ENCODE measurements at places on chromosomes 5 and 9.
A peak's percentile ranks its signal among the peaks of the same experiment; 100 is the strongest.

DNA sequence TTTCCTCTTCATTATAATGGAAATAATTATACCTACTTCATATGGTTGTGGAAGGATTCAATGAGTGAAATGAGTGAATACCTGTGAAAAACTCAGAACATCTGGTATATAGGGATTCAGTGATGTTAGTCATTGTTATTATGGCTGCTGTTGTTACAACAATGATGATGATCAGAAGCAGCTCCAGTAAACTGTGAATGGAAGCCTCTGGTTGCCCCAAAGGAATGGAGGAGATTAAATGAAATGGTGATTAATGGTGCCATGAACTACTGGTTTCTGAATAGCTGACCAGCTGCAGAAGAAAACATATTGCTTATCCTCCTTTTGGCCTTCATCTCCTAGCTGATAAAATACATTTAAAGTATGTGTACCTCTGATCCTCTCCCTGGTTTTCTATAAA, 372.0 kb downstream of the ARHGEF28 start:
- no peaks in the 10 kb centered on the region for H3K27me3 ChIP-seq
- H3K27ac ChIP-seq, result no peak overlapping the region
- H3K4me3 ChIP-seq, result no peak overlapping the region
- H3K36me3 ChIP-seq, result no peaks in the 10 kb centered on the region

GRCh38 chr5:96084874-96085506, 123.3 kb upstream of the ELL2 start:
- no peaks in the 10 kb centered on the region for H3K27me3 ChIP-seq
- H3K27ac ChIP-seq, result no peak overlapping the region
- H3K4me1 ChIP-seq, result no peaks in the 10 kb centered on the region
- no peak overlapping the region for H3K4me3 ChIP-seq

DNA sequence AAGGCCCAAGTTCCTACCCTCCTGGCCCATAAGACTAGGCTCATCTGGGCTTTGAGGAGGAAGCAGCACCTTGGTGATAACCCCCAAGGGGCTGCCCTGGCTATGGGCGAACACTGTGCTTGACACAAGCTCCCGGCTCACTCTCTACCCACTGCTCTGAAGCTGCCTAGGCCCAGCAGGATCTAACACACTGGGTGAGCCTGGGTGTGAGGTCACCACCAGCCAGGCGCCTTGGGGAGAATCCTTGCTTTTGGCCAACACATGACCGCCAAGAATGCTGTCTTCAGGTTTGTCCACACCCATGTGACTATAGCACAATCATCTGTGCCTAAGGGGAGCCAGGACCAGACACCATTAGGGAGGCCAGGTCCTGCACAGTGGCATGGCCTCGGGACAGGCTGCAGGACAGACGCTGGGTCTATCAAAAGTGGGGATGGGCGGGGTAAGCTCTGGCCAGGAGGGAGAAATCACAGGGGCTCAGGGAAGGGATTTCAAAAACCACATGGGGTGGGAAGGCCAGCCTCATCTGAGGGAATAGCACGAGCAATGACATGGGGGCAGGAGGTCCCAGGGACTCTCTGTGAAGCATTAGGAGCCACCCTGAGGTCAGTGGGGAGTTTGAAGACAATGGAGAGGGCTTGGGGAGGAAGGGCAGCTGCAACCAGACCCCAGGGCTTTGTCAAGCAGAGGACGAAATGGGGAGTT, 29.6 kb downstream of the BICD2 start:
- no peaks in the 10 kb centered on the region for H3K27me3 ChIP-seq
- peaks cover 90% of the 10 kb centered on the region for H3K4me1 ChIP-seq
- H3K27ac ChIP-seq, result peak overlapping the region; percentile 74
- DNase-seq, result peak; percentile 77
- H3K4me3 ChIP-seq, result no peak overlapping the region
- no peaks in the 10 kb centered on the region for H3K36me3 ChIP-seq

DNA sequence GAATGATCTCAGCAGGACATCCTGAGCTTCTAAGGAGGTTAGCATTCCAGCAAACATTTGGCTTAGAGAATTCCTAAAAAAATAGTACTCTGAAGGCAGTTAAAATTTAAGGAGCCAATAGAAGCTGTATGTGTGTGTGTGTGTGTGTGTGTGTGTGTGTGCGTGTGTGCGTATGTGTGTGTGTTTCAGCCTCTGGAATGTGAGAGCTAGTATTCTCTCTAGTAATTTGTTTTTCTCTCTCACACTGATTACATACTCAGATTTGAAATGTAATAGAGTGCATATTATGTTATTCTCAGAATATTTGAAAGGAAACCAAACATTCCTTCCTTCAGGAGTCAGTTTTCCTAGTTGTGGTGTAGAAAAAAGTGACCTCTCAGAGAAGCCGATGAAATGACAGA, 279.6 kb downstream of the TMEM38B start:
- no peaks in the 10 kb centered on the region for H3K27me3 ChIP-seq
- H3K36me3 ChIP-seq, result no peaks in the 10 kb centered on the region
- no peak overlapping the region for H3K4me3 ChIP-seq
- peaks cover 29% of the 10 kb centered on the region for H3K4me1 ChIP-seq
- H3K27ac ChIP-seq, result no peak overlapping the region
- DNase-seq, result no peak

GRCh38 chr9:115445655-115446054, 327.7 kb upstream of the TNC start:
- H3K4me1 ChIP-seq, result no peaks in the 10 kb centered on the region
- H3K27me3 ChIP-seq, result no peaks in the 10 kb centered on the region
- H3K4me3 ChIP-seq, result no peak overlapping the region

DNA sequence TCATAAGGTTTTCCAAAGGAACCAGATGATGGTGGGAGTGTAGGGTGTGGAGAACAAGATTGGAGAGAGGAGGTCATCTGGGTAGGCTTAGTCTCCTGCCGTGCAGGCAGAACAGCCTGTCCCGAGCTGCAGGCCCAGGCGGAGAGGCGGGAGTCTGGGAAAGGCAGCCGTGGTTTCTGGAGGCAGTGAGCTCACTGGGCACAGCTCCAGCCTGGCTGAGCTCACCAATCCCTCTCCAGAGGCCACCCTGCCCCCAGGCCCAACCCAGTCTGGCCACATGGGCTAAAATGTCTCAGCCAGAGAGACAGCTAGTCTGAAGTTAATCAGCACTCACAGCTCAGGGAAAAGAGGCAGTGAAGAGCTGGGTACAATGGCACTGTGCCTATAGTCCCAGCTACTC, 12.3 kb downstream of the P4HA2 start:
- no peak overlapping the region for H3K4me3 ChIP-seq
- no peak overlapping the region for H3K27ac ChIP-seq
- peaks cover 6% of the 10 kb centered on the region for H3K4me1 ChIP-seq

DNA sequence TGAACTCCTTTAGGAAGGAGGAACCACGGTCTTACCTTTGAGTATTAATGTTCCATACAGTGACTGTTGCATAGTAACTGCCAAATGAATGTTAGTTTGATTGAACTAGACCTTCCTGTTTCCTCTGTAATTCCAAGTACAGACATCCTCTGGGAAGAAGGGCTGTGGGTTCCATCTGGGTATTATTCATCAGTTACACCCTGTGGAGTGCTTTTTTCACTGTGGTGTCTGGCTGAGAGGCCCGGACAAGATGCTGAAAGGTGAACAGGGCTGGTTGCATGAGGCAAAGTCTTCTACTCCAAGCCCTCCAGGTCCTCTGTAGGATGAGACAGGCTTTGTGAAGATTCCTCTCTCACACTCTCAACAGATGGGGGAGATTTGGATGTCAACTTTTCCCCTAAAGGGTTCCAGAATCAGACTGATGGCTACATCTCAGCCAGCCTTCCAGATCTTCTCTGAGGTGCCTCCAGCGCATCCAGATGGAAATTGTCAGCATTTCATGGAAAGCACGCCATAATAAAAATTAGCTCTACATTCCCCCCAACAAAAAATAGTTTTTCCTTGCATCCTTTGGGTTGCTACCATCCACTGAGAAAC, 230.9 kb downstream of the GAS1 start:
- no peak overlapping the region for H3K4me3 ChIP-seq
- DNase-seq, result no peak
- no peaks in the 10 kb centered on the region for H3K4me1 ChIP-seq
- H3K27ac ChIP-seq, result no peak overlapping the region
- H3K36me3 ChIP-seq, result no peaks in the 10 kb centered on the region

- H3K4me1 ChIP-seq, result peaks cover 10% of the 10 kb centered on the region
- no peaks in the 10 kb centered on the region for H3K27me3 ChIP-seq
- no peak overlapping the region for H3K4me3 ChIP-seq
- H3K27ac ChIP-seq, result no peak overlapping the region
- H3K36me3 ChIP-seq, result no peaks in the 10 kb centered on the region
- DNase-seq, result peak; percentile 61
Observed at GRCh38 chr9:136264031-136264430, 18.4 kb upstream of the QSOX2 start.

DNA sequence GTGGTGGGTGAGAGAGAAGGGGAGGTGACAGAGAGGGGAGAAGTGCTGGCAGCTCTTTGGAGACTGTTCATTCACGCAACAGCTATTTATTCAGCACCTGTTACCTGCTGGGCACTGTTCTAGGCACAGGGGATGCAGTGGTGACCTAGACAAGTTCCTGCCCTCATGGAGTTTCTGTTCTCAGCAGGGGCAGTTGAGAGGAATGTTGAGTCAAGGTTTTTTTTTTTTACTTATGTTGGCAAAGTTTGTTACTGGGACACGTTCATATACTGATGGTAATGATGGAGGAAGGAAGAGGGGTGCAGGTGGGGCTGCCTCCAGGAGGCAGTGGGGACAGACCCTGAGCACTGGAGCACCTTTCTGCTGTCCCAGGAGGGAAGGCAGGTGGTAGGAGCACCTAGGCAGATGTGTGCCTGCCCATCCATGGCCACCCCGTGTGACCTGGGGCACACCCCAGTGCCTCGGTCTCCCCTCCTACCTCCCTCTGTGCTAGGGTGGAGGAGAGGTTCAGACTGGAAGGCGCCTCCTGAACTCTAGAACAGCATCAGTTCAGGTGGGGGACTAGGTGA, 49.4 kb upstream of the SLC25A51 start:
- H3K4me3 ChIP-seq, result no peak overlapping the region
- peaks cover 44% of the 10 kb centered on the region for H3K4me1 ChIP-seq
- DNase-seq, result no peak
- H3K36me3 ChIP-seq, result peaks cover 28% of the 10 kb centered on the region

DNA sequence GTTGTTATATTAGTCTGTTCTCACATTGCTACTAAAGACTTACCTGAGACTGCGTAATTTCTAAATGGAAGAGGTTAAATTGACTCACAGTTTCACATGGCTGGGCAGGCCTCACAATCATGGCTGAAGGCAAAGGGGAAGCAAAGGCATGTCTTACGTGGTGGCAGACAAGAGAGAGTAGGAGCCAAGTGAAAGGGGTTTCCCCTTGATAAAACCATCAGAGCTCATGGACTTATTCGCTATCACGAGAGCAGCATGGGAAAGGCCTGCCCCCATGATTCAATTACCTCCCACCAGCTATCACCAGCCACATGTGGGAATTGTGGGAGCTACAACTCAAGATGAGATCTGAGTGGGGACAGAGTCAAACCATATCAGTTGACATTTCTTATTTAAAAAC, 374.5 kb upstream of the RORB start:
- no peak for DNase-seq
- no peak overlapping the region for H3K4me3 ChIP-seq
- no peak overlapping the region for H3K27ac ChIP-seq
- H3K36me3 ChIP-seq, result no peaks in the 10 kb centered on the region
- H3K27me3 ChIP-seq, result no peaks in the 10 kb centered on the region

GRCh38 chr9:116322521-116322920, 168.9 kb downstream of the PAPPA start:
- H3K4me3 ChIP-seq, result no peak overlapping the region
- DNase-seq, result no peak
- H3K27ac ChIP-seq, result no peak overlapping the region
- H3K36me3 ChIP-seq, result no peaks in the 10 kb centered on the region

- H3K36me3 ChIP-seq, result no peaks in the 10 kb centered on the region
- no peak overlapping the region for H3K27ac ChIP-seq
- peaks cover 14% of the 10 kb centered on the region for H3K4me1 ChIP-seq
- H3K27me3 ChIP-seq, result no peaks in the 10 kb centered on the region
- H3K4me3 ChIP-seq, result no peak overlapping the region
- no peak for DNase-seq
Observed at GRCh38 chr5:143662020-143662419, 149.9 kb upstream of the HMHB1 start.

DNA sequence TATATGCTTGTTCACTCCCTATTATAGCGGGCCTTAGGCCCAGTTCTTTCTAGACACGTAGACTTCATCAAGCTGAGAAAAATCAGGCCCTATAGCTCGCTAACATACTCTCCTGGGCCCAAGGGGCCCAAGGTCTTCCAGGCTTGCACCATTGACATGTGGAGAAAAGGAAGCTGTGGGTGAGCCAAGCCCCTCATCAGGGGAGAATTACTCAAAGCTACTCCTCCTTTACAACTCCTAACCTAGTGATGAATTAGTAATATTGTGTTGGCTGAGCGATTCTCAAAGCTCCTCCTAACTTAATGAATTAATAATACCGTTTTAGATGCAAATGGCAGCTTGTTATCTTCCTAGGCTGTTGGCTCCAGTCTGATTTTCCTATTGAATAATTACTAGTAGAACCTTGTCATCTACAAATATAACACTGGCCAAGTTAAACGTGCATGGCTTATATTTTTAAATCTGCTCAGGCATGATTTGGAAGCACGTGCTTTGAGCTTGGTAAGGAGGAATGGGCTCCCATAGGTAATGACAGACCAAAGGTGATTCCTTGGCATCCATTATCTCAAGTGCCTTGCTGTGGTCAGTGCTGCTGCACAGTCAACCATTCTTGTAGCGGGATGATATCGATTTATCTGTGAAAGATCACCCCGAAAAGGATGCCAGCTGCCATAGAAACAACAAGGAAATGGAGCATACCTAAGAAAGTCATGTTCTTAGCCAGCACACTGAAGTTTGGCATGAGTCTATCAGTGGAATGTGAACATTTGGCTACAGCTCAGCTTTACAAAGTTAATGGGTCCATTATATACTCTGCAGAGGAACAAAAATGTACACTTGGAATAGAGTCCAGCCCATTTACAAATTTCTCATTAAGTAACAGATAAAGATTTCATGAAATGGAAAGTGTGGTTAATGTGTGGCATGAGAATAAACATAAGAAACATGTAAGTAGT, 23.8 kb downstream of the LVRN start:
- no peak overlapping the region for H3K27ac ChIP-seq
- H3K4me3 ChIP-seq, result no peak overlapping the region
- H3K27me3 ChIP-seq, result no peaks in the 10 kb centered on the region
- peaks cover 8% of the 10 kb centered on the region for H3K4me1 ChIP-seq
- no peaks in the 10 kb centered on the region for H3K36me3 ChIP-seq

DNA sequence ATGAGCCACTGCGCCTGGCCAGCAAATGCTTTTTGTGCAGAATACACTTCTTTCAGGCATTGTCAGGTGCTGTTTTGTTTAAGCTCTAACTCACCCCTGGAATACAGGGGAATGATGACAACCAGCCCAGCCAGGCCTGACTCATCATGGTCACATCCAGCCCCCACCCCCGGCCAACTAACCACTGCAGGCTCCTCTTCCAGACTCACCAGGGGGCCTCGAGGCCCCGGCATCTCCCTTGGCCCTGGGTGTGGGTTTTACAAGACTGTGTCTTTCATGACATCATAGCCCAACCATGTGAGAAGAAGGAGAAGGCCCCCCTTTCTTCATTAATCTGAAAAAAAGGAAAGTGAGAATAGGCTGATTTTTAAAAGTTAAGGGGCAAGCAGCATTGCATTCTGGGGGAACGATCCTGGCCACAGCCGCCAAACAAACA, 35.5 kb downstream of the OLFML2A start:
- H3K27ac ChIP-seq, result no peak overlapping the region
- no peaks in the 10 kb centered on the region for H3K4me1 ChIP-seq
